ENCODE measurements at places on chromosomes 16 and 17. TPM values are rescaled to one million over a fixed set of nuclear protein-coding genes. Genes with fewer than 3 reads are reported as not detected.

DNA sequence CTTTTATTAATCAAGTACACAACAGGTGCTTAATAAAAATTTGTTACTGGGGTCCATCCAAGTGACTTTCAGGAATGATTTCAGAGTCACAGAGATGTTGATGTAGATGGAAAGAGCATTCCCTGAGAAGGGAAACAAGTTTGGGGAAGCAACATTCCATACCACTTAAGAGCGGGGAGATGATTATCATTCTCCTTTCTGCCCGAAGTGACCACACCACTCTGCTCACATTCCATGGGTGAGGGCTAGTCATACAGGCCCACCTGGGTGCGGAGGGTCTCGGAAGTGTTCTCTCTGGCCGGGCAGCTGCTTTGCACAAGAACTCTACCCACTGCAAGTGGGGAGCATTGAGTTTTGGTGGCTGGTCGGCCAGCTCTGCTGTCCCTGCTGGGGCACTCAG is 231.4 kb downstream of the SNX29 start:
- no peak overlapping the region for H3K27ac ChIP-seq
- no peak overlapping the region for H3K4me3 ChIP-seq
- DNase-seq, result no peak
- no peaks in the 10 kb centered on the region for H3K27me3 ChIP-seq
- H3K36me3 ChIP-seq, result no peaks in the 10 kb centered on the region
- peaks cover 7% of the 10 kb centered on the region for H3K4me1 ChIP-seq

DNA sequence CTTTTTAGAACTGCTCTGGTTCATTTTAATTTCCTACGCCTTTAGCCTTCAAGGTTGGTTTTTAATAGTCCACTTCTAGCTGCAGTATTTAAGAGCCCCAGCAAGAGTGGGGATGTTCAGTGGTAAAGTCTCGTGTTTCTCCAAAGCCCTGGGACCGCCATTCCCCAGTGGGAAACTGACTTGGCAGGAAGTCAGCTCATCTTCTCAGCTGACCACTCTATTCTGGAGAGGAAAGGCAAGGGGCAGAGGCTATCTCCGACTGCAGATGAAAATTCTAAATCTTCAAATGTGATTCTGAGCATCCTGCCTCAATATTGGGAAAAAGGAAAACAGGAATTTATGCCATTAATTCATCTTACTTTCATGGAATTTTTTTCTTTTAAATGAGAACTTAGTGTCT is 35.5 kb downstream of the HS3ST3B1 start:
- H3K4me1 ChIP-seq, result no peaks in the 10 kb centered on the region
- no peak overlapping the region for H3K27ac ChIP-seq
- H3K4me3 ChIP-seq, result no peak overlapping the region
- H3K36me3 ChIP-seq, result no peaks in the 10 kb centered on the region
- DNase-seq, result no peak

TEX19 gene
- not detected for polyA plus RNA-seq

DNA sequence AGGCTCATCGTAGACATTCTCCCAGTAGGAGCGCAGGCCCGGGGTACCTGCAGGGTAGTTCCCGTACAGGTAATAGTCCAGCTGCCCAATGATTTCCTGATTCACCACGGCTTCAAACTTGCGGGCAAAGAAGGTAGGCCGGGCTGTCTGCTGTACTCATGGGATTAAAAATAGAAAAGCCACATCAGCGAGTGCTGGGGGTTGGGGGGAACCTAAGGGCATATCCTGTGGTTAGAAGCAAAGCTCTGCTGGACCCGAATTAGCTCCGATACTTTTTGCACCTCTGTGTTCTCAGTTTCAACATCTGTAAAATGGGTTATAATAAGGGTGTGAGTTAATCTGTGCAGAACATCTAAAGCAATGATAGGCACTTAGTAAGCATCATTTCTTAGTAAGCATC is 336.2 kb downstream of the XYLT1 start:
- no peak overlapping the region for H3K27ac ChIP-seq
- H3K4me3 ChIP-seq, result no peak overlapping the region
- no peak for DNase-seq
- peaks cover 36% of the 10 kb centered on the region for H3K36me3 ChIP-seq

- no peak overlapping the region for H3K27ac ChIP-seq
- no peak overlapping the region for H3K4me3 ChIP-seq
- H3K4me1 ChIP-seq, result no peaks in the 10 kb centered on the region
- DNase-seq, result no peak
Observed at GRCh38 chr16:74673876-74674275, 7.2 kb upstream of the RFWD3 start.

GRCh38 chr17:38604479-38605403 is 1.0 kb downstream of the SRCIN1 start:
- peaks cover 37% of the 10 kb centered on the region for H3K27me3 ChIP-seq
- no peak overlapping the region for H3K27ac ChIP-seq
- H3K36me3 ChIP-seq, result no peaks in the 10 kb centered on the region
- peaks cover 41% of the 10 kb centered on the region for H3K4me1 ChIP-seq
- DNase-seq, result peak; percentile 63

DNA sequence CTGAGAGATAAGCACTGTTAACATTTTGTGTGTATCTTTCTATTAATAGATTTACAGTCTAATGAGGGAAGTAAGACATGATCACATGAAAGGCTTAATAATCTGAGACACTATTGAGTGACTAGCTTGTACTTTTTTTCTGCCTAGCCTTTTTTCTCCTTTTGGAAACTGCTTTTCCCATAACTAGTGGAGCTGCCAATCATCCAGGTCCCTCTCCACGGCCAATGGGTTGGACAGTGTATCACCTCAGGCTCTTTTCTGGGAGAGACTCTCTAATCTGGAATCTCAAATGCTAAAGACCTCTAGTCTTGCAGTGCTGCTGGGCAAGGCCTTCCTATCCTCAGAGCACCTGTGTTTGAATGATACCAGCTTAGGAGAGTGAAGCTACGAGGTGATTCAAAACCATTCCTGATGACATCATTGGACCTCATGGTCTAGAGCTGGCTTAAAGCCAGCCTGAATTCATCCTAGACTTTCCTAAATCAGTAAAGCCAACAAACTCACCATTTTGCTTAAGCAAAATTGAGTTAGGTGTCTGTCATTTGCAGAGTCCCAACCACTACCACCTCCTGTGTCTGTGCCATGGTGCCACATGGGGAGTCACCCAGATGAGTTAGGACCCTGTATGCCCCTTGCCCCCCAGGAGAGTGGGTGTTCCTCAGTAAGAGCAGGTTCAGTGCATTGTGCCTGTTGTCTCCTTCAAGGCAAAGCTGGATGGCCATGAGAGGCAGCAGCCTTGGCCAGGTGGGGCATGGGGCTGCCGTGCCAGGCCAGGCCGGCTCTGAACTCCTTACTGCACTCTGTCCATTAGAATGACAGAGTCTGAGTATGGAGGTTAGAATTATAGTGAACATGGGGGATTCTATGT is 62.9 kb downstream of the SPECC1 start:
- no peaks in the 10 kb centered on the region for H3K36me3 ChIP-seq
- no peak overlapping the region for H3K4me3 ChIP-seq
- DNase-seq, result no peak
- peaks cover 3% of the 10 kb centered on the region for H3K27me3 ChIP-seq
- no peak overlapping the region for H3K27ac ChIP-seq

PPY gene
- polyA plus RNA-seq, result 0.34 TPM

ZNF668 gene
- polyA plus RNA-seq, result 5.4 TPM

- no peak overlapping the region for H3K27ac ChIP-seq
- no peaks in the 10 kb centered on the region for H3K27me3 ChIP-seq
- no peak overlapping the region for H3K4me3 ChIP-seq
- peaks cover 56% of the 10 kb centered on the region for H3K36me3 ChIP-seq
- no peak for DNase-seq
- H3K4me1 ChIP-seq, result no peaks in the 10 kb centered on the region
Observed at GRCh38 chr16:87744750-87745514, 20.9 kb downstream of the KLHDC4 start.

DNA sequence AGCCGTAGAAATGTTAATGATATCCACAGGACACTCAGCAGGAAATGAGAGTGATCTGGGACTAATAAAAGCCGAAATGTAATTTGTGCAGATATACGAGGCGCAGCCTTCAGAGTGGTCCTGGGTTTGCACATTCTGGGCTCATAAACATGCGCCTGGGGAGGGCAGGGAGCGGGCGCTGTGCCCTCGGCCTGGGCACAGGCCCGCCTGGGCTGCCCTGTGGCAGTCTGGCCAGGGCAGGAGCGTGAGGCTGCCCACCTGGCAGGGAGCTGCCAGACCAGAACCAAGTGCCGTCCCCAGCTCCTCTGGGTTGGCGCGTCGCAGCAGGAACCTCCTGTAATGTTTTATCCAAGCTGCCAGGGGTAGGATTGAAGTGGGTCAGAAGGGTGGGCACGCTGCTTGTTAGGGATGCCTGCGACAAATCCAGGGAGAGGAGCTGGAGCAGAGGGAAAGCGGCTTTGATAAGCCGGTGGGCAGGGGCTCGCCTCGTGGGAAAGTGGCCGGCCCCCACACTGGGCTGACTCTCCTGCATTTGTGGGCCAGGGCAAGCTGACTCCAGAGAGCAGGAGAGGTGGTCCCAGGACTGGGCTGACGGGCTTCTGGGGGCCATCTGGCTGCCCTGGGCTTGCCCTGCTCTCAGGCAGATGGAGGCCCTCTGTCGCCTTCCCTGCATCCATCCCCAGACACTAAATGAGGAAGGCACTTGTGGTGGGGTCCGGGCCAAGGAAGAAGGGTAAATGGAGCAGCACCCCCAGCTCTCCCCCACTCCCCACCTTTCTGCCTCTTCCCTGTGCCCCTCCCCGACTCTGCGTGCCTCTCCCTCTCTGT is 45.9 kb downstream of the SREBF1 start:
- no peaks in the 10 kb centered on the region for H3K27me3 ChIP-seq
- no peak overlapping the region for H3K4me3 ChIP-seq
- no peak for DNase-seq
- H3K4me1 ChIP-seq, result peaks cover 23% of the 10 kb centered on the region
- H3K36me3 ChIP-seq, result peaks cover 30% of the 10 kb centered on the region

GRCh38 chr16:47016700-47017133 is 43.2 kb upstream of the DNAJA2 start:
- no peaks in the 10 kb centered on the region for H3K27me3 ChIP-seq
- no peak overlapping the region for H3K27ac ChIP-seq
- H3K4me3 ChIP-seq, result no peak overlapping the region
- H3K4me1 ChIP-seq, result no peaks in the 10 kb centered on the region
- no peaks in the 10 kb centered on the region for H3K36me3 ChIP-seq
- DNase-seq, result no peak

CDH16 gene
- 7.9 TPM for polyA plus RNA-seq

DNA sequence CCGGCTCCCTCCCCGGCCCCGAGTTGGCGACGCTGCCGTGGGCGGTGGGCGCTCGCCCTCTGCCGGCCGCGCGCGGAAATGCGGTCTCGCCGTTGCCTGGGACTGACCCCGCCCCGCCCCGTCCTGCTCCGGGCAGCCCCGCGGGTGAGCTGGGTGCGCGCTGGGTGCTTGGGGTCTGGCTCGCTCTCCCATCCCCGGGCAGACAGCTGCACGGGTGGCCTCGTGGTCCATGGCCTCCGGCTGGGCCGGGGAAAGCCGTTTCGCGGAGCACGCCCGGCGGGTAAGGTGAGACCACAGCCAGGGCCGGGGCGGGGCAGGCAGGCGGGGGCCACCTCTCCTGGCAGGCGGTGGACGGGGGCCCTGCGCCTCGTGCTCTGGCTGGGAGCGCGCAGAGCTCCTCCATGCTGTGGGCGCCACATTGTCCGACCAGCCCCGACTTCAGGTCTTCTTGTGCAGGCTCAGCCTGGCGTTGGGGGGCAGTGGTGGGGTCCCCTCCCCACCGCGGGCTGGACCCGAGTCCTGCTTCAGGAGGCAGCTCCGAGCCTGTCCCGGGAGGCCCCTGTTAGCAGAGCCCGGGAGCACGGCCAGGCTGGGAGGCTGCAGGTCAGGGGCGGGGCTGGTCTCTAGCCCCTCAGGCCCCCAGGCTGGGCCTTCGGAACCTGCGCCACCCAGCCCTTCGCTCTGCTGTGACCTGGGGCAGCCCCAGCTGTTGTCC is 7.0 kb upstream of the C1QTNF8 start:
- no peaks in the 10 kb centered on the region for H3K36me3 ChIP-seq
- no peak overlapping the region for H3K4me3 ChIP-seq
- peaks cover 7% of the 10 kb centered on the region for H3K4me1 ChIP-seq
- H3K27me3 ChIP-seq, result peaks cover 44% of the 10 kb centered on the region

GRCh38 chr16:426115-426905 is 861 bp downstream of the RAB11FIP3 start:
- H3K4me3 ChIP-seq, result peak overlapping the region; percentile 88
- H3K27me3 ChIP-seq, result no peaks in the 10 kb centered on the region
- peak; percentile 51 for DNase-seq

- no peaks in the 10 kb centered on the region for H3K27me3 ChIP-seq
- H3K36me3 ChIP-seq, result peaks cover 18% of the 10 kb centered on the region
- no peak overlapping the region for H3K27ac ChIP-seq
Observed at GRCh38 chr17:77381185-77381700, 240.5 kb downstream of the SEC14L1 start.

GRCh38 chr17:66135896-66136295 is 56.0 kb downstream of the CEP112 start:
- H3K4me1 ChIP-seq, result no peaks in the 10 kb centered on the region
- H3K27me3 ChIP-seq, result no peaks in the 10 kb centered on the region
- DNase-seq, result no peak
- no peaks in the 10 kb centered on the region for H3K36me3 ChIP-seq

DNA sequence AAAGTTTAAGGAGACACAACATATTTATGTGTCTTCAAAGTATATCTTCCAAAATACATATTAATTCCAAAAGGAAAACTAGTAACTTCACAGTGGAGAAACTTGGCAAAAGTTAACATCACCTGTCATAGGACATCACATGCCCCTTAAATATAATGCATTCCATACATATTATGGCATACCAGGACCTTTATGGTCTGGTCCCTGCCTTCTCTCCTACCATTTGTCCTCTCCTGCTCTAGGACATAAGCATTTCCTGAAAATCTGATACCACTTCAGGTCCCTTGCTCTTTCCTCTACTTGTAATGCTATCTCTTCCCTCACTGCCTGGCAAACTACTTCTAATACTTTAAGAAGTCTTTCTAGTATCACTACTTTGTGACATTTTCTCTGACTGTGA is 168.1 kb upstream of the RBL2 start:
- no peak for DNase-seq
- H3K4me3 ChIP-seq, result no peak overlapping the region
- no peak overlapping the region for H3K27ac ChIP-seq

DNA sequence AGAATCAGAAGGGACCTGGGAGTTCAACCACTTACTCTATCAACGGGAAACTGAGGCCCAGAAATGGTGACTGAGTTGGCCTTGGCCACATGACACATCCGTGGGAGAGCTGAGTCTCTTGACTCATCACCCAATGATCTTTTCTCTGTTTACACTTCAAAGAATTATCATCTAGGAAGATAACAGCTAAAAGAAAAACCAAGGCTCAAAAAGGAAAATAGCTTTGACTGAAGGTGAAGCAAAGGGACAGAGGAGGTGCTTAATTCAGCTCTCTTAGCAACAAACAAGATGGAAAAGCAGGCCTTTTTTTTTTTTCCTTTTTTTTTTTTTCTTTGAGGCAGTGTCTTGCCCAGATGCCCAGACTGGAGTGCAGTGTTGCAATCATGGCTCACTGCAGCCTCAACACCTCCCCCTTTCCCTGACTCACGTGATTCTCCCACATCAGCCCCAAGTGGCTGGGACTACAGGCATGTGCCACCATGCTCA is 16.7 kb downstream of the ERCC4 start:
- DNase-seq, result peak; percentile 69
- H3K4me1 ChIP-seq, result peaks cover 8% of the 10 kb centered on the region
- peak overlapping the region; percentile 78 for H3K27ac ChIP-seq

ITGA2B gene
- polyA plus RNA-seq, result 1.1 TPM

CRHR1 gene
- 0.24 TPM for polyA plus RNA-seq

- H3K36me3 ChIP-seq, result peaks cover 2% of the 10 kb centered on the region
- no peak overlapping the region for H3K4me3 ChIP-seq
- H3K27ac ChIP-seq, result no peak overlapping the region
- H3K27me3 ChIP-seq, result no peaks in the 10 kb centered on the region
Observed at GRCh38 chr16:15764112-15764511, 92.7 kb downstream of the MYH11 start.
